ENCODE measurements at places on chromosomes 11 and 22. TPM values are rescaled to one million over a fixed set of nuclear protein-coding genes. Genes with fewer than 3 reads are reported as not detected.

DNA sequence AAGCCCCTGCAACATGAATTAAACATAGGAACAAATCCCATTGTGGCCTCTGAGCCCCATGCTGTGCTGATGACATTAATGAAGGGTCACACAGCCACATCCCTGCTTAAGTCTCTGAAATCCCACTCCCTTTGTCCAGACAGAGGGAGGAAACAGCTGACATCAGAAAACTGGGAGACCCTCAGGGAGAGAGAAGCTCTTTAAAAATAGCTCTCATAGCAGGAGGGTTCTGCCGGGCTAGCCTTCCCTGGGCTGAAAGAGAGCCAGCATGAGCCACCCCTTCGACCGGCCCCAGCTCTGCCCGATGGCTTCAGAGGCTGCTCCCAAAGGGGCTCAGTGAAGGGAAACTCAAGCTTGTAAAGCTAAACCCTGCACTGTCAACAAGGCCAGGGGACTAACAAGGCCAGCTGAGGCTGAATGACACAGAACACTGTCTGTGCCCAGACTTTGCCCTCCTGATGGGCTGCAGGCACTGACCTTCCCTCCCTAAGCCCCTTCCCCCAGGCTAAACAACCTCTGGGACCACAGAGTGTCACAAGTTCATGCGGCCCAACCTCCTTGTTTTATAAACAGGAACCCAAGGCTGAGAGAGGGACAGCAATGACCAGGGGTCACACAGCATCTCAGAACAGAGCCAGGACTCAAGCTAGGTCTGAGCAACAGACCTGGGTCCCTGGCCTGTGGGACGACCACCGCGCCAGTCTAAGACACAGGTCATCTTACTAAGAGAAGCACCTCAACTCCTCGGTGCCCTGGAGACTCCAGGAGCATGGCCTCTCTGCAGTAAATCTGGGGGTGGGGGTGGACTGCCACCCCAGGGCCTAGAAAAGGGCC is 163.8 kb downstream of the CHST1 start:
- no peak for DNase-seq

DNA sequence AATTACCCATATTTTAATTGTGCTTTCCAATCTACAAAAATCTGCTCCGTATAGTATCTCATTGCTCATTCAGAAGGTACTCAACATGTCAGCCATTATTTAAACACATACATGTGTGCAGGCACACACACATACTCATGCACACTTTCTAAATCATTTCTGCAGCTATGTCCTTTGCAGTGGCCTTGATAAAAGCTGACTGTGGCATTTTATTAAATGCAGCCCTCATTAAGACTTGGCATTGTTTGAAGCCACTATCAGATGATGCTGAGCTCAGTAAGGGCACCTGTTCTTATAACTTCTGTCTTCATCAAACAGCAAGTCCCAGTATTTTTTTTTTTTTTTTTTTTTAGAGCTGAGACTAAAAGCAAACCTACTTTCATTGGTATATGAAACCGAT is 1071.9 kb upstream of the CCDC90B start:
- no peak for DNase-seq

GRCh38 chr22:38981005-38981991 is 849 bp upstream of the APOBEC3B start:
- DNase-seq = no peak

GRCh38 chr11:1295591-1295990 is 13.8 kb downstream of the TOLLIP start:
- DNase-seq = no peak

DNA sequence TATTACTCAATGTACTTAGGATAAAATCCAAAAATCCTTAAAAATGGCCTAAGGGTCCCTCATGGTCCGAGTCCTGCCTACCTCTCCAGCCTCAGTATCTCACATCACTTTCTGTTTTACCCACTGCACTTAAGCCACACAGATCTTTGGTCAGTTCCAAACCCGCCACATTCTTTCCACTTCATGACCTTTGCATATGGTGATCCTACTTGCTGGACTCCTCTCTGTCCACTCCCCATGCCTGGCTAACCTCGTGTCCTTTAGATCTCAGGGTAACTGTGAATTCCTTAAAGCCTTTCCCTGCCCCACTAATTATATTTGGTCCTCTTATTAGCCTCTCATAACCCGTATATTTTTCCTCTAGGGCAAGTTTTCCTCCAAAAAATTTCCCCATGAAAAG is 1.2 kb downstream of the NUP160 start:
- no peak for DNase-seq

OR51E1 gene
- total RNA-seq = not detected

SUSD2 gene
- total RNA-seq = 0.83 TPM
